Purkinje cell (primary cell): ENCODE measurements at places on chromosomes 4 and X. TPM values are rescaled to one million over a fixed set of nuclear protein-coding genes. Genes with fewer than 3 reads are reported as not detected.

Gene IQSEC2
- polyA plus RNA-seq, result 0.06 and 1.2 TPM in 2 replicates

Gene LRBA
- polyA plus RNA-seq, result 11.2 and 15.2 TPM in 2 replicates

Gene PLK4
- 0.73 and 0.90 TPM in 2 replicates for polyA plus RNA-seq

Gene NEIL3
- polyA plus RNA-seq, result 0.31 TPM in 1 of 2 replicates, not detected in the other

Gene HTR2C
- 0.36 TPM in 1 of 2 replicates, not detected in the other for polyA plus RNA-seq

Gene GPR82
- polyA plus RNA-seq, result 0.42 and 0.85 TPM in 2 replicates

Gene ZNF732
- polyA plus RNA-seq, result not detected in 2 replicates

Gene SLC6A14
- polyA plus RNA-seq, result not detected in 2 replicates

Gene ZNF41
- polyA plus RNA-seq, result 6.1 and 7.5 TPM in 2 replicates

Gene CT47A7
- polyA plus RNA-seq, result not detected in 2 replicates

Gene DDX53
- not detected in 2 replicates for polyA plus RNA-seq

Gene RNF150
- polyA plus RNA-seq, result 21.0 and 21.2 TPM in 2 replicates

Gene CENPI
- polyA plus RNA-seq, result 0.56 TPM in 1 of 2 replicates, not detected in the other

Gene LNX1
- 11.7 and 15.2 TPM in 2 replicates for polyA plus RNA-seq

Gene FAM184B
- 2.3 and 3.1 TPM in 2 replicates for polyA plus RNA-seq
